LNCaP clone FGC (cell line): ENCODE measurements at places on chromosomes 13 and 19.

DNA sequence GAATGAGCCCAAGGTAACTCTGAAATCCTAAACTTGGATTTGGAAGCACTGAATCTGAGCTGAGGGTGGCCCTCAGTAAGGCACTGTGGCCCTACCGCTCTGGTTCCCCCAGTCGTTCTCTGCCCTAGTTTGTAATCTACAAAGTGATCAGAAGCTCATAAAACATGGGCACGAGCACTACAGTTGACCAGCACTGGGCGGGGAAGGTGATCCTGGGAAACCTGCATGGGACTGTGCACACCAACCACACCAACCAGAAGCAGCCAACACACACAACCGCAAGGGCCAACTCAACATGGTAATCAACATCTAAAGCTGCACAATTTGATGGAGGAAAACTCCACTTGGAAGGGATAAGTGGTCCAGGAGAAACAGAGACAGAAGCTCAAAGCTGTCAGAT, 22.9 kb downstream of the SLC7A1 start:
- peak; percentile 44 for DNase-seq

DNA sequence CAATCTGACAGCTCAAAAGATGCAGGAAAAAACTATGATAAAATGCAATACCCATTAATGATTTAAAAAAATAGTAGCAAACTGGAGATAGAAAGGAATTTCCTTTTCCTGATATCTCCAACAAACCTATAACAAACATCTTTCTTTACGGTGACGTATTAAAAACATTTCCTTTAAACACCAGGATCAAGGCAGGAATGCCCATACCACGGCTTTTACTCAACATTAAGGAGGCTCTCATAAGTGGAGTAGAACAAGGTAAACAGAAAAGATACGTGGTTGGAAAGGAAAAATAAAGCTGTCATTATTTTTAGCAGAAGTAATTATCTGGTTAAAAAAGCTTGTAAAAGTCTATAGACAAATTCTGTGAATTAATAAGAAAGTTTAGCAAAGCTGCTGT, 61.1 kb downstream of the MIPEP start:
- DNase-seq = no peak

GRCh38 chr13:79528356-79528755, 47.4 kb downstream of the NDFIP2 start:
- DNase-seq = no peak

DNA sequence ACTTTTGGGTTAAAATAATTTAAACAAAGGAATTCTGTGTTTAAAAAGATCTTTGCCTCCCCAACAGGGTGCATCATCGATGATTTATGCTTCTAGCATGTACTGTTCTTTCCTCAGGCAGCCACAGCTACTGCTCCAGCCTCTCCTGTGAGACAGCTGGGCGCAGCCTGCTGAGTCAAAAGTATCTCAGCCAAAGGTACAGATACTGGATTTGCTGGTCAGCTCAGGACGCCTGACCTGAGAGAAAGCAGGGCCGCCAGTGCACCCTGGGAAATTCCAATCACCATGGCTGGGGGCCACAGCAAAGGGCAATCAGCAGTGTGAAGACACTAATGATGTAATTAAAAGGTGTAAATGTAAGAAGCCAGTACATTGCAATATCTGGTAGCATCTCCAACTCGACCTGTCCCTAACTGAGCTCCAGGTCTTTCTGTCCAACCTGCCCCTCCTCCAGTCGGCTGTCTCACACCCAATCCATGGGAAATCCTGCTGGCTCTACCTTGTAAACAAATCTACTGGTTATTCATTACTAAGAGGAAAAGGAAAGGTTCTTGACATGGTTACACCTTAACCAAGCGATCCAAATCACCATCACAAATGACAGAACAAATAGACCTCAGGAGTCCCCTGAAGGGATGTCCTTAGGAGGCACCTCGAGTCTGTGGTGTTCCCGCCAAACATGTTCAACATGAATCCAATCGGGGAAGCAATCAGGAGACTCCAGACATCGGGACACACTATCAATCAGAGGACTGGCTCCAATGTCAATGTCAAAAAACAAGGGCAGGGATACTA, 7.3 kb downstream of the OPA3 start:
- no peak for DNase-seq

- peak; percentile 25 for DNase-seq
Measured at GRCh38 chr13:78137404-78138142, 218.9 kb upstream of the EDNRB start.

GRCh38 chr19:41706741-41707501, 1.5 kb upstream of the CEACAM5 start:
- no peak for DNase-seq

DNA sequence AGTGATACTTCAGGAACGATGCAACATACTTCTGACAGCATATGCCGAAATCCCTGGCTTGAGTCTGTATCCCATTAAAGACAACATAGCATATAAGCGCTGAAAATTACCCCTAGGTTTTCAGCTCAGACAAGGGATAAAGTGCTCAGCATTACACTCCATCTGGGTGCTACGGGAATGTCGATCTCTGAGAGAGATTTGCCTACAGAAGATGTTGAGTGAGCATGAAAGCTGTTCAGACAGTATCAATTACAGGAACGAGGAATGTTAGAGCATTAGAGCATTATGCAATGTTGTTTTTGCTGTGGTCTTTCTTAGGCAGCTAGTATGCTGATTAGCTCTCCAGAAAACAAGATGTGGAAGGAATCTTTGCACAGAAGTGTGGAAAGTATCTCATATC, 484.5 kb downstream of the LIG4 start:
- DNase-seq = no peak

- no peak for DNase-seq
Measured at GRCh38 chr19:44824761-44825160, 15.9 kb downstream of the BCAM start.

DNA sequence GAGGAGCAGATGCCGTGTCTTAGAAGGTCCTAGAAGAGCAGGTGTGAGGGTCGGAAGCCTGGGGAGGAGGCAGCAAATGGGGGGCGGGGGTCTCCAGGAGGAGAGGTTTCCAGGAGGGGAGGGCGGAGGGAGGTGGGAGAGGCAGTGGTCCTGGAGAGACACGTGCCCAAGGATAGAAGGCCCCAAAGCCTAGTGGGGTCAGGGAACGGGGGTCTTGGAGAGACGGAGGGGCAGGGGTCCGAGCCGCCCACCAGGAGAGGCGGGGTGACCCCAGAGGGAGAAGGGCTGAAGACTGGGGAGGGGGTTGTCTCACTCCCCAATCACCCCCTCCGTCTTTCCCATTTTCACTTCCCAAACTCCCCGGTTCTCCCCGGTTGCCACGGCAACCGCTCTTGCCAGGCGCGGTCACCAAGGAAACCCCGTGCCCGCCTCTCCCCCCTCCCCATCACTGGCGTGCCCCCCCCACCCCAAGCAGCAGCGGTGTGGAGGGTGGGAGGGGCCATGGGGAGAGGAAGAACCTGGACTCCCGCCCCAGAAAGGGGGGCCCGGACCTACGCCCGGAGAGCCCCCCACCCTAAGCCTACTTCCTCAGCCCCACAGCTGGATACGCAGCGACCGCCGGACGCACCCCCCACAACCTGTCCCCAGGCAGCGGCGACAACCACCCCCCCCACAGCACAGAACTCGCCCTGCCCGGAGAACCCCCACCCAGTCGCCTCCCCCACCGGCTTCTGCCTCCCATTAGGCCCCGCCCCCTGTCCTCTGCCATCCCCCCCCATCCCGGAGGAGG, 988 bp downstream of the LRRC4B start:
- no peak for DNase-seq

GRCh38 chr13:28047757-28048388, 52.5 kb downstream of the FLT3 start:
- no peak for DNase-seq

GRCh38 chr13:45479661-45480060, 14.9 kb downstream of the COG3 start:
- no peak for DNase-seq

GRCh38 chr19:40155749-40156265, 35.4 kb upstream of the MAP3K10 start:
- peak; percentile 18 for DNase-seq

DNA sequence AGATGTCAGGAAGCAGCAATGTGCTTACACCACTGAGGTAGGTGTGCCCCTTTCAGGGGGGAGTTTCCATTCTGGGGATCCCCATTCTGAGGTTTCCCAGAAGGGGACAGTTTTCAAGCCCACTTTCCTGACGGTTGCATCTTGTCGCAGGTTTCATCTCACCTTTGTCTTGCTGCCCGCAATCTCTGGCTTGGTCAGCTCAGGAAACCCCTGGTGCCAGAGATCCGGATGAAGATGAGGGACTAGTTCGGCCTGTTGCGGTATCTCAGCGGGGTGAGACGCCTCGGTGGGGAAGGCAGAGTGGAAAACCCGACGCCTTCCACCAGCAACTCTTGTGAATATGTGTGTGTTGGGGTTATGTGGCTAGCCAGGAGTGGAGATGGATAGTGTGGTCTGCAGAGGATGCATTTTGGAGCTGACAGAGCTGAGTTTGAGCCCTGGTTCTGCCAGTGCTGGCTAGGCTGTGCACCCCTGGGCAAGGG, 13.1 kb downstream of the TNFSF9 start:
- DNase-seq = no peak

- no peak for DNase-seq
Measured at GRCh38 chr13:54950546-54950945, 1921.9 kb downstream of the OLFM4 start.

- DNase-seq = no peak
Measured at GRCh38 chr13:66790861-66791260, 439.3 kb downstream of the PCDH9 start.

DNA sequence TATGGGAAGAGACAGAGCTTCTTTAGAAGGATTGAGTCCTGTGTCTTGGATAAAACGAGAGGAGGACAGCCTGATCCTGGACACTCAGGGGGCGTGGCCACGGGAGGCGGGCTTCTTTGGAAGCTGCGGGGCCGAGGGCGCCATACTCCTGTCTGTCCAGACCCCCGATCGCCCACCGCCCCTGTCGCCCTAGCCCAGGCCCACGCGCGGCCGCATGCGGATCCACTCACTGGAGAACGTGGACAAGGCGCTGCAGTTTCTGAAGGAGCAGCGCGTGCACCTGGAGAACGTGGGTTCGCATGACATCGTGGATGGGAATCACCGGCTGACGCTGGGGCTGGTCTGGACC, 23.1 kb downstream of the SPTBN4 start:
- no peak for DNase-seq

- no peak for DNase-seq
Measured at GRCh38 chr19:37961198-37961597, 54.2 kb downstream of the SIPA1L3 start.
